ENCODE measurements at places on chromosomes 16 and 17.

DNA sequence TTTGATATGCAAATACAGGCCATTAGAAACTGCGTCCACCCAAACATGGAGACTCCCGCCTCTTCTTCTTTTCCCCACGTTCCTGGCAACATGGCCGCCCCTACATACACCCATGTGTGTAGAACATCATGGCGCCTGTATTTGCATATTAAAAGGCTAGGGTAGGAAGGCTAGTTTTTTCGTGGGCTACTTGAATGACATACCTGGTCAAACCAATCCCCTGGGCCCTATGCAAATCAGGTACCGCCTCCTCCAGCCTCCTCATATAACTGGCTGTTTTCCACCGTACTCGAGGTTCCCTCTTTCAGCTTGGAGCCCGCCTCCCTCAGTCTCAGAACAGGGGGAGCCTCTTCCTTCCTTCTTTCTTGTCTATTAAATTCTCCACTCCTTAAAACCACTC, 840 bp upstream of the CD300LB start:
- DNase-seq: no peak

DNA sequence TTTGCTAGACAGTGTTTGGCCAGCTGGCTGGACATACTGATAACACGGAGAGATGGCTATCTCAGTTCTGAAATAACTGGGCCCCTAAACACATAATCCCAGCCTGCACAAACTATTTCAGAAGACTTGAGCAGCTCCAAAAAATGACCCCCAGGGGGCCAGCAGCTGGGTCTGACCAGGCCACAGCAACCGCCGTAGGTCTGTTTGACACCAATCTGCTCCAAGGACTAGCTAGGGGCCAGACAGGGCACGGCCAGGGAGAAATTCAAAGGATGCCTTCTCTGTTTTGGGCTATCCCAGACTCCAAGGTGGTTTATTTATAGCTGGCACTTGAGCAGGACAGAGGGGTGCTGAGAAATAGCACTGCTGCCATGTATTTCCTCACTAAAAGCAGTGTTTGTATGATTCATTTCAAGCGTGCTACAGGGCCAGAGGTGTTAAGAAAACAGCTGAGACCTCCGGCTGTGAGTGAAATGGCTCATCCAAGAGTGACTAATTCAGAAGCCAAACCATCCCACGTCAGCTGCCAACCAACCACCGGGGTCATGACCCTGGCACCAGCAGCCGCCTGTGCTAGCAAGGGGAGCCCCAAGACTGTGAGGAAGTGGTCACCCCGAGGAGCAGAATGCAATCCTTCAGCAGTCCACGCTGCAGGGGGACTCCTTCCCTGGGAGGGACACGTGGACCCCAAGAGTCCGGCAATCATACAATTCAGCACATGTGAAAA, 5.7 kb downstream of the GGA2 start:
- DNase-seq: peak; percentile 95

GRCh38 chr16:68704232-68704867, 32.7 kb upstream of the CDH1 start:
- peak; percentile 71 for DNase-seq

DNA sequence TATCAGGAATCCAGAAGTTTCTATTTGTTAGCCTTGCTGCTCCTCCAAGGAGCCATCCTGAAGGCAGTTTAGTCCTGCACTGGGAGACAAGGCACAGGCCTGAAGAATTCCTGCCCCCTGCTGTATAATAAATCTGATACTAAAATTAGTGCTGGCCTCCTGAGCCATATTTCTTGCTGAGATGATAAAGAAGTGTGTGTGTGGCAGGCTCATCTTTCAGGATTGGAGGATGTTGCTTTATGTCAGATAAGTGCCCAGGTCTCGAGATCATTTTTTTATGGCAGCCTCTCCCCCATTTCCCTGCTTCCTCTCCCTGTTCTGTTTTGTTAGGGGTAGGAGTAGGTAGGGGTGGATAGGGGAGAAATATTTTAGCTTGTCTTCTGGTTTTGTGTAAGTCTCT, 26.0 kb downstream of the MSI2 start:
- DNase-seq: no peak

DNA sequence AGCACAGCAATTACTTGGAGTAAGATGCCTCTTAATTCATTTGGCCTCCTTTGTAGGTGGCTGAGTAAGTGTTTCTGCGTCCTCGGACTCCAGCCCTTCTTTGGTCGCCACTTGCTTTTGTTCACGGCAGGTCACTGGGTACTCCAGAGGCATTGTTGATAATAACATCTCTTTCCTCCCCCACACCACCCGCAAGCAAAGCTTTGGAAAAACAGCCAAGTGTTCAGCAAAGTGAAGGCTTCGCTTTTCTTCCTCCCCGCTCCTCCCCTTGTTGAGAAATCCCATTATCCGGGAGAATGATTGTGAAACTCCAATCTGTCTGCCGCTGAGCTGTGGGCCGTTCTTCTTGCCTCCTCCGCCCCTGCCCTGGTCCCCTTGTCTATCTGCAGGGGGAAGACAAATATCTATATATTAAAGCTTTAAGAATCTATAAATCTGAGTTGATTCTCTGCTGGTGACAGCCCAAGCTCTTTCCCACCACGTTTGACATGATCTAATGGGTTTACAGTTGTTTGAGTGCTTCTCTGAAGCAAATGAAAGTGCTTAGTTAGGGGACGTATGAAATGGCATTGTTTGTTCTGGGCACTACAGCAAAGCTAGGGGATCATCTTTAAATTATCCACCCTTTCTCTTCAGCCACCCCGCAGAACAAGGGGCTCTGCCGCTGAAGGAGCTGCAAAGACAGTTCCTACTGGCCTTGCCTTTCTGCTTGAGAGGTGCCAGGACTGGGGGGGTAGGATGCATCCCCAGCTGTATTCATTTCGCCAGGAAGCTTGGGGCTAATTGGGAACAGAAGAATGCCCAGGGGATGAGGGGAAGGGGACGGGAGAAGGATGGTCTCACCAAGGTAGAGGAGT, 167.1 kb downstream of the CCDC182 start:
- DNase-seq: no peak

DNA sequence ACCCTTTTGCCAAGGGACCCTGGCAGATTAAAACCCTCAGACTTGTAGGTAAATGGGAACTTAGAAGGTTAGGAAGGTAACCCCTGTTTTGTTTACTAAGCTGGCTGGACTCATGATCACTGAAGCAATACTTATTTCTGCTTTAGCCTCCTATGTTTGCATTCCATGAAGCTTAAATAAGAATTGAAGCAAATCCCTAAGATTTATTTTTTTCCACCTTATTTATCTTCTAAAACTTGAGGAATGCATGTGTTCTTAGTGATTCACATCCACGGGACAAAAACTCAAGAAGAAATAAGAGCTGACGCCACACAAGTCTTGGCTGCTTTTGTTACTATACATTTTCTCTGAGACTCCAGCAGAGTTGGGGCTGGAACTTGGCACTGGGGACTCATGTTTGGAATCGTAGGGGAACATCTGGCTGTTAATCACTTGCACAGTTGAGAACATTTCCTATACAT, 35.5 kb downstream of the CLUAP1 start:
- no peak for DNase-seq

GRCh38 chr17:10116753-10117420, 81.5 kb downstream of the GAS7 start:
- no peak for DNase-seq

GRCh38 chr17:81412490-81413093, 17.3 kb downstream of the BAHCC1 start:
- DNase-seq: peak; percentile 31

GRCh38 chr16:26240807-26241206, 549.0 kb downstream of the HS3ST4 start:
- DNase-seq: no peak

DNA sequence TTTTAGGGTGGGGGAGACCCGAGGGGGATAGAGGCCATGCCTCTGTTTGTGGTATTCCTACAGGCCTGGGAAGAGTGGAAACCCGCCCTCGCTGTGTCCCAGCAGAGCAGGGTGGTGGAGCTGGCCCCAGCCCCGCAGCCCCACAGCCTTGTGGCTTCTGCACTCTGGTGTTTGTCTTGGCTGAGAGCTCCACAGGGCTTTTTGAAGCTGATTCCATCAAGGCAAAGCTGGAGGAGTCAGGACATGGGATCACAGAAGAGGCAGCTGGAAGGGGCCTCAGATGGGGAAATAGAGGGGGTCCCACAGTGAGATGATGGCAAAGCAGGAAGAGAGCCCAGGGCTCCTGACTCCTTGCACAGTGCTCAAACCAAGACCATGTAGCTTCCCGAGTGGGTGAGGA, 5.0 kb upstream of the WFIKKN2 start:
- no peak for DNase-seq

- no peak for DNase-seq
Measured at GRCh38 chr16:82178352-82178751, 8.3 kb upstream of the MPHOSPH6 start.
